ENCODE measurements at places on chromosomes 7 and 10. TPM values are rescaled to one million over a fixed set of nuclear protein-coding genes. Genes with fewer than 3 reads are reported as not detected.

TIMM23B gene
- 19.5 TPM for total RNA-seq

PRLHR gene
- total RNA-seq = not detected

RPEL1 gene
- not detected for total RNA-seq

ZNF25 gene
- total RNA-seq = 3.3 TPM

IGFBP1 gene
- 0.69 TPM for total RNA-seq

WDR86 gene
- 33.0 TPM for total RNA-seq

HOXA11 gene
- total RNA-seq = not detected

ADCY1 gene
- total RNA-seq = 7.4 TPM

RBP4 gene
- total RNA-seq = not detected

DNA sequence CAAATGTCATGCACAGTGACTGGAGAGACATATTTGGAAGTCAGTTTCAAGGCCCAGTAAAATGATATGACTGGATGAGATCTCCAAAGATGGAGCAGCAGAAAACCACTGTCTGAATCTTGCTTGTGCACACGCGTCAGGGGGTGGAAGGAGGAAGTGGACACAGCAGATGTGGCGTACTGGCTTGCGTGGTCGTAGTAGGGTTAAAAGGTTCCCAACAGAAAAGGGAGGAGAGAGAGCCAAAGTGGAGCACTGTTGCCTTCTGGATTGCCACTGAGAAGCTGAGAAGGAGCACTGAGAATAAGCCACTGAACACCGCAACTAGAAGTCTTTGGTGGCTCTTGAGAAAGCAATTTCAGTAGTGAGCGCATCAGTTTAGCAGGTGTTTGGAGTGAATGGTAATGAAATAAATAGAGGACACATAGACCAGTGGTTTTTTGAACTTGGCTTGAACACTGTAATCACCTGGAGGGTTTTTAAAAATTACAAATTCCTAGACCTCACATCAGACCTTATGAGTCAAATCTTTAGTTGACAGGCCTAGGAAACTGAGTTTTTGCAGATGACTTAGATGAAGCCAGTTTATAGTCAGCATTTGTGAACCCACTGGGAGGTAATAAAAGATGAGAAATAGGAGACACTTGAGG lies 227.3 kb downstream of the PTEN start:
- H3K4me3 ChIP-seq = no peak overlapping the region
- H3K4me1 ChIP-seq = peaks cover 3% of the 10 kb centered on the region
- H3K27ac ChIP-seq = no peak overlapping the region
- no peaks in the 10 kb centered on the region for H3K36me3 ChIP-seq
- no peak for DNase-seq

DNA sequence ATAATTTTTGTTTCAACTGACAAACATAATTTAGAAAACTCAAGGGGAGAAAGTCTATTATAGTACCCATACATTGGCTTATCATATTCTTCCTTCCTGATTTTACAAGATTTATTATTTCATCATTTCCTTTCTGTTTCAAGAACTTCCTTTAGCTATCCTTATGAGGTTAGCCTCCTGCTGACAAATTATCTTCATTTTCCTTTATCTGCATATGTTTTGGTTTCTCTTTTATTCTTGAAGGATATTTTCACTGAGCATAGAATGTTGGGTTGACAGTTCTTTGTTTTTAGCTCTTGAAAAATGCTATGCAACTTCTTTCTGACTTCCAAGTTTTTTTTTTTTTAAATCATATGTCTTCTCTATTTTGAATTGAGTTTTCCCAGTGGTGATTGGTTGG lies 21.3 kb upstream of the TCERG1L start:
- peaks cover 18% of the 10 kb centered on the region for H3K27me3 ChIP-seq
- no peak overlapping the region for H3K27ac ChIP-seq
- H3K4me1 ChIP-seq = no peaks in the 10 kb centered on the region
- no peak overlapping the region for H3K4me3 ChIP-seq
- DNase-seq = no peak

GRCh38 chr10:49369216-49370162 lies 26.4 kb downstream of the DRGX start:
- no peak for DNase-seq
- no peak overlapping the region for H3K4me3 ChIP-seq
- H3K36me3 ChIP-seq = no peaks in the 10 kb centered on the region
- no peak overlapping the region for H3K27ac ChIP-seq
- H3K27me3 ChIP-seq = no peaks in the 10 kb centered on the region

DNA sequence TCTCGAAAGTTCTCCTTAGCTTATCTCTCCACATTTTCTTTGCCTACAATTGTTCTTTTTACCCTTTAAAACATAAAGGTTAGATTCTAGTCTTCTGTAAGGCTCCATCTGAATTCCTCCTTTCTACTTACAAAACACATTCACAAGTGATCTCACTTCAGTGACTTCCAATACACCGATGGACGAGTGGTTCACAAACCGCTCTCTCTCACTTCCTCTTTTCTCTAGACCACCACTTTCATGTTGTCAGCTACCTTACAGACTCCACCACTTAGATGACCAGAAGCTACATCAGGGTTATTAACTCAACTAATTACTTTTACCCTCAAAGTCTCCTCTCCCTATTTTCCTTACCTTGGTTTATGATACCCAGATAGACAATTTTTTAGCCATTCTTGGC lies 11.8 kb downstream of the MET start:
- no peak overlapping the region for H3K4me3 ChIP-seq
- no peak overlapping the region for H3K27ac ChIP-seq
- no peak for DNase-seq
- peaks cover 24% of the 10 kb centered on the region for H3K4me1 ChIP-seq
- H3K27me3 ChIP-seq = no peaks in the 10 kb centered on the region

DNA sequence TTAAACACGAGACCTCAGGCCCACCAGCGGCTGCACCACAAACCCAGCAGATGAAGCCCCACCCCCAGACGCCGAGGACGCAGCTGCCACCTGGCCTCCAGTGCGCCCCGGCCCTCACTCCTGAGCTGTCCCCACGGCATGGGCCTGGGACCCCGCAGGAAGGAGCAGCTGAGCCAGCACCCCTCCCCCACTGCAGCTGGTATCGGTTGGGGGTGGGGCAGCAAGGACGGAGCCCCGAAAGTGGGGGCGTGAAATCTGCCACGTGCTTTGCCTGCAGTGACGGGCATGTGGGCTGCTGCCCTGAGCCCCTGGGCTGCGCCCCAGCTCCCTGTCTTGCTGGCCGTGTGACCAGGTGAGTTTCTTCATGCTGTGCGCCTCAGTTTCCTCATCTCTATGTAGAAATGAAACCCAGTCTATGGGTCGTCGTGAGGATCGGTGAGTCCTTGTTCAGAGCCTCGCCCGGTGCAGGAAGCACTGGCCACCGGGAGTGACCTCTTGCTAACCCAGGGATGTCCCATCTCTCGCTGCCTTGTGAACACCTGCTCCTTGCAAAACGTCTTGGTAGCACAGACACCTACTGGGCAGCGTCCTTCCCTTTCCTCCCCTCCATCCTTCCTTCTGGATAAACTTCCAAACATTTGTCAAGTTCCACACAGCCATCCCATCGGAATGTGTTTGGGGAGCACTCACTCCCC lies 32.0 kb downstream of the CFAP46 start:
- no peaks in the 10 kb centered on the region for H3K36me3 ChIP-seq
- DNase-seq = no peak
- no peak overlapping the region for H3K4me3 ChIP-seq
- no peak overlapping the region for H3K27ac ChIP-seq
- H3K27me3 ChIP-seq = no peaks in the 10 kb centered on the region

DNA sequence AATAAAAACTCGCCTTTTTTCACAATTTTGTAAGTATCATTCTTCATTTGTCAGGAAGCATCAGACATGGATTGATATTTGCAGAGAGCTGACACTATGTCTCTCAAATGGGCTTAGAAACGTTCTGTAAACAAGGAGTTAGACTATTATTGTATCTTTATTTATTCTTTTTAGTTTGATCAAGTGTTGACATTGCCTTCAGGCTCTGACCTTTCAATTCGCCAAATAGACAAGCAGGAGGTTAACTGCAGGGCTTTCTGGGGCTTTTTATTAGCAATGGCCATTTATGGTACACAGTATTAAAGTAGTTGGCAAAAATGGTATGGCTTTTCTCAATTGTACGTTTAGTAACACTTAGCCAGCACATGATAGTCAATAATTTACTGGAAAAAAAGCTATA lies 221.7 kb downstream of the ZWINT start:
- no peaks in the 10 kb centered on the region for H3K36me3 ChIP-seq
- no peaks in the 10 kb centered on the region for H3K27me3 ChIP-seq
- no peak overlapping the region for H3K27ac ChIP-seq
- no peak for DNase-seq

GRCh38 chr7:22588351-22588750 lies 88.4 kb upstream of the STEAP1B start:
- no peaks in the 10 kb centered on the region for H3K36me3 ChIP-seq
- DNase-seq = no peak
- no peak overlapping the region for H3K27ac ChIP-seq
- H3K4me1 ChIP-seq = peaks cover 18% of the 10 kb centered on the region
- H3K27me3 ChIP-seq = no peaks in the 10 kb centered on the region

GRCh38 chr10:28811639-28812349 lies 134.5 kb downstream of the BAMBI start:
- no peak overlapping the region for H3K4me3 ChIP-seq
- H3K4me1 ChIP-seq = peaks cover 11% of the 10 kb centered on the region
- H3K27ac ChIP-seq = no peak overlapping the region
- no peaks in the 10 kb centered on the region for H3K36me3 ChIP-seq
- peaks cover 12% of the 10 kb centered on the region for H3K27me3 ChIP-seq
- DNase-seq = no peak

DNA sequence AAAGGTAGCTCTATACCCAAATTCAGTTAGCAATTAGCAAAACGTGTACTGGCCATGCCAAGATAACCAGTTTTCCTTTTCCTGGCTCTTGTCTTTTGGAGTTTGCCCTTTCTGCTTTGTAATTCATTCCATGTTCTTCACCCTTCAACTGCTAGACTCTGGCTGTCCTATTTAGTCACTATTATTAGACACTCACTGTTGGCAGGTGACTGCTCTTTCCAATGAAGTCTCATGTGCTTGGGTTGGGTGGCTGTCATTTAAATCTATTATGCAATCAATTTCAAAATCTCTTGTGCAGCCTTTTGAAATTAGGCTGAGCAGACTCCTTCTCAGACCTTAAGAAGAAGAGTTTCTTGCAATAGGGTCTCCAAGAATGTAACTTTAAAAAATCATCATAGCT lies 266.5 kb downstream of the GPR158 start:
- no peak overlapping the region for H3K4me3 ChIP-seq
- no peaks in the 10 kb centered on the region for H3K36me3 ChIP-seq
- H3K27ac ChIP-seq = no peak overlapping the region
- no peaks in the 10 kb centered on the region for H3K4me1 ChIP-seq

- H3K36me3 ChIP-seq = no peaks in the 10 kb centered on the region
- no peak overlapping the region for H3K27ac ChIP-seq
- H3K4me1 ChIP-seq = peaks cover 20% of the 10 kb centered on the region
These were observed 66.2 kb upstream of the STEAP1B start for GRCh38 chr7:22566176-22566575.

DNA sequence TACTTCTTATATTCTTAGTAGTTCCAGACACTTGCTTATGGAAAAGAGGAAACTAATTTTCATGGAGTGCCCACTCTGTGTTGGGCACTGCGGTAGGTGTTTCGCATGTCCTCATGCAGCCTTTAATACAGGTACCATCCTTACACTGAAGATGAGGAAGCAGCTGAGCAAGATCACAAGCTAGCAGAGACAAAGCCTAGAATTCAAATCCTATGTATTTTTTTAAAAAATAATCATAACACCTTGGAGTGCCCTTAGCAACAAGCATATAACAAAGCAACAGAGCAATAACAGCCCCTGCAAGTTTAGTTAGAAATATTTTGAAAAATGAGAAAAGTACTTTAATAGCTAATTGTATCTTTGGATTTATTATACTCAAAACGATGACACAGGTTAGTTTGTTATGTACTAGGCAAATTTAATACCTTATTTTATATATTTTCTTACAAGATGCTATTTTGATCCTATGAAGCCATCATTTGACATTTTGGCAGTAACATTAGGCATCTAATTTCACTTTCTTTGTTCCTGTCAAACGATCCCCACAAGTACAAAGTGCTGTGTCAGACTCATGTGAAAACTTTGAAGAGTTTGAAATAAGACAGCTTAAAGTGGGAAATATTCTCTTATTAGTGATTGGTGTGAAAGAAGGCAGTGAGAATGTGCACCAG lies 245.8 kb downstream of the CDK14 start:
- peaks cover 4% of the 10 kb centered on the region for H3K4me1 ChIP-seq
- H3K27me3 ChIP-seq = no peaks in the 10 kb centered on the region
- H3K36me3 ChIP-seq = no peaks in the 10 kb centered on the region
- DNase-seq = no peak
- no peak overlapping the region for H3K27ac ChIP-seq

Measured in neural progenitor cell (in vitro differentiated cells).